ENCODE measurements at places on chromosomes 1 and 21.

GRCh38 chr1:217626321-217626720 is 4.6 kb downstream of the GPATCH2 start:
- no peak for DNase-seq

GRCh38 chr1:116558140-116558549 is 12.7 kb downstream of the CD58 start:
- no peak for DNase-seq

DNA sequence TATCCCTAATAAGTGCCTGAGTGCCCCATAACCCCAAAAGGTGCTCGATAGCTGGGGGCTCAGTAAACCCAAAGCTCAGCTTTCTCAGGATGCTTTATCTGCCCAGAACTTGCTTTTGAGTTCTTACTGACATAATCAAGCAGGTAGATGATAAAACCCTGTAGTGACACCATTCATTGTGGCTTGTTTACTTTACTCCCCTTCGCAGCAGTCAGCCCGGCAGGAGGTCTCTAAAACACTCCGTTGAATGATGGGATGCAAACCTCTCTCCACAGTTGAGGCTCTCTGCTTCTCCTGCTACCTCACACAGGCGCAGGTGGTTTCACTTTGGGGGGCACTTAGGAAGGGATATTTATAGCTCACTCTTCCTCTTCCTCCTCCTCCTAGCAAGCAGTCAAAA is 349.4 kb downstream of the HLX start:
- no peak for DNase-seq

- DNase-seq: no peak
These were observed 166.7 kb downstream of the ZNF326 start for GRCh38 chr1:90161625-90162024.

GRCh38 chr1:81254560-81254959 is 546.2 kb upstream of the ADGRL2 start:
- DNase-seq: no peak

DNA sequence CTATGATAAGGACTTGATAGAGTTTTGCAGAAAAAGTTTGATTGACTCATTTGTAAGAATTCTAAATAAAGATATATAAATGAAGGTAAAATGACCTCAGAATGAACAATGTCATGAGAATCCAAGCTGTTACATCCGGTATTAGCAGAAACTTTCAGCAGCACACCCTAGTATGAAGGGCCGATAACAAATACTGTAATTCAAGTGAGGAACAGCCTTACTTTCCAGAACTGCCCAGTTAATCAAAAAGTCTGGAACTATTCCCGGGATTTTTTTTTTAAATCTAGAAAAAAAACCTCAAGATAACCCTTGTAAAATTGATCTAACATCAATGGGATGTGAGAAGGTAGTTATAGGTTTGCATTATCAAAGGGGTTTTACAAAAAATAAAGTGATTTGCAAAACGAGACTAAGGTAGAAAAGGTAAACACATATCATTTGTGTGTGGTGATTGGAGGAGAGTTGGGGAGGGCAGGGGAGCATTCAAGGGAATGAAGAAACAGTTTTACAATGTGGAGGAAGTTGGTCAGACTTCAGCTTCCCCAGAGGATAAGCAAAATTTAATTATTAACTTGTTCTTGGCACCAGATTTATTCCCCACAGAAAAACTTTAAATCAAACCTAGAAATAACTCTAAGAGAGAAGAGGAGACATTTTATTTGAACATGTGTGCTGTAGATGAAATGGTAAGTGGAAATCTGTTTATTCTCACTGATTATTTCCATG is 75.9 kb upstream of the VCAM1 start:
- no peak for DNase-seq
